Midbrain (tissue), 1 donor: ENCODE measurements at places on chromosomes 1 and 21.

GRCh38 chr1:22976127-22976460 lies 3.4 kb upstream of the LACTBL1 start:
- no peak for DNase-seq

DNA sequence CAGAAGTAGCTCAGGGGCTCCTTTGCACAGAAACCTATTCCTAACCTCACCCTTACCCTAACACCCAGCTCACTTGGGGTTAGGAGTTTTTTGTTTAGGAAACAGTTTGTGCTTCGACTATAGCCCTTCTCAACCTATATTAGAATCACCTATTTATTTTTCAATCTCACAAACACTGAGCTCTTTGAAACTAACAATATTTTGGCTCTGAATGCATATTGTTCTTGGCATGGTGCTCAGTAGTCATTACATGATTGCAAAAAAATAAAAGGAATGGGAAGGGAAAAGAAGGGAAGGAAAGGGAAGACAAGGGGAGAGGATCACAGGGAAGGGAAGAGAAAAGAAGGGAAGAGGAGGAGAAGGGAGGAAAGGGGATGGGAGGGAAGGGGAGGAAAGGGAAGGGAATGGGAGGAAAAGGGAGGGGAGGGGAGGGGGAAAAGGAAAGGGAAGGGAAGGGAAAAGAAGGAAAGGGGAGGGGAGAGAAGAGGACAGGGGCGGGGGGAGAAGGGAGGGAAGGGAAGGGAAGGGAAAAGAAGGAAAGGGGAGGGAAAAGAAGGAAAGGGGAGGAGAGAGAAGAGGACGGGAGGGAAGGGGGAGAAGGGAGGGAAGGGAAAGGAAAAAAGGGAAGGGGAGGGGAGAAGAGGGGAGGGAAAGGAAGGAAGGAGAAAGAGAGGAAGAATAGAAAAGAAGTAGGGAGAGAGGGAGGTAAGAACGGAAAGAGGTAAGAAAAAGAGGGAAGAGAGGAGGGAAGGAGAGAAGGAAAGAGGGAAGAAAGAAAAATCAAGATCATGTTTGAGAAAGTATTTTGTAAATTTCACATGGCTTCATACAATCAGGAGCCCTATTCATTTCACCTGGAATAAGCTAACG lies 484.1 kb upstream of the NFIA start:
- DNase-seq = no peak

DNA sequence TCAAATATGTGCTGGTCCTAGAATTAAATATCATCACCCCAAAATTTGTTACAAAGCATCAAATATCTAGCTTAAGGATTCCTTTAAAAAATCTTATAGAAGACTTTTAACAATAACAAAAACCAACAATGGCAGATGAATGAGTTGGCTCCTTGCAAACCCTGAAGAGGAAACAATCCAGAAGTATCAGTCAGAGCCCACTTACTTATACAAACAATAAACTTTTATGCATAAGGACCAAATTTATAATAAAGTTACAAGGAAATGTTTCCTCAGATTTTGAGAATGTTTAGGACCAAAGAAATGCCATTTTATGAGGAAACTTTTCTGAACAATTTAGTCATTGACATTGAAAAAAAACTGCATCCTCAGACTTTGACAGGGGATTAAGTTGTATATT lies 52.7 kb downstream of the LPAR3 start:
- DNase-seq = no peak

- no peak for DNase-seq
Observed at GRCh38 chr1:33132549-33132948, 49.3 kb downstream of the TRIM62 start.

DNA sequence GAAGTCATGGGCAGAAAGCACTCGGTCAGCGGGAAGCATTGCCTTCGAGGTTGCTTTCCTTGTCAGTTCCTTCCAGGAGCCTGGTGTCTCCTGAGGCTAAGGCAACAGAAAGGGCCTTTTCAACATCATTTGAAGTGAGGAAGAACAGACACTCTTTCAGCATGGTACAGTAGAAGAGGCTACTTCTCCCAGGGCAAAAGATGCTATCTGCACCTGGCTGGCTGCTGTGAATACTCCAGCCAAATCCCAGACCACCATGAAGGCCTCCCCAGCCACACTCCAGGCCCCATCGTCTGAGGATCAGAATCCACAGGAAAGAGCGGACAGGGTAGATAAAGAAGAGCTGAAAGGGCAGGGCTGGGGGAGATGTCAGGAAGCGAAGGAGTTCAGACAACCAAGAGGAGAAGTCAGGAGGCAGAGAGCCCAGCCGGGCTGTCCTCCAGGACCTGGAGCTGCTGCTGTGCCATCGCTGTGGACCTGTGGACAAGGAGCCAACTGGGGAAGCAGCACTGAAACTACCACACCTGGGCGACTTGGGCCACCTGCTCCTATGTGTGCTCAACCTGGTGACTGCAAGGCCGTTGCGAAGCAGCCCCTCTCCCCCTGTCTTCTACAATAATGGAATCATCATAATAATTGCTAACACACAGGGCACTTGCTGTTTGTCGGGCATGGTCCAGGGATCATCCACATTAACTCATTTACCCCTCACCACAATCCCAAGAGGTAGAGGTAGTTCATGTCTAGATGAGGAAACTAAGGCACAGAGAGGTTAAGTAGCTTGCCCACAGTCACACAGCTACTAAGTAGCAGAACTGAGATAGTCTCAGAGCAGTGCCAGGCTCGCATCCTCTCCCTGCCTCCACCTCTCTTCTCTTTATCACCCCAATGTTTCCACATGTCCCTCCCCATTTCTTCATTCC lies 88.0 kb upstream of the ZBTB40 start:
- no peak for DNase-seq

DNA sequence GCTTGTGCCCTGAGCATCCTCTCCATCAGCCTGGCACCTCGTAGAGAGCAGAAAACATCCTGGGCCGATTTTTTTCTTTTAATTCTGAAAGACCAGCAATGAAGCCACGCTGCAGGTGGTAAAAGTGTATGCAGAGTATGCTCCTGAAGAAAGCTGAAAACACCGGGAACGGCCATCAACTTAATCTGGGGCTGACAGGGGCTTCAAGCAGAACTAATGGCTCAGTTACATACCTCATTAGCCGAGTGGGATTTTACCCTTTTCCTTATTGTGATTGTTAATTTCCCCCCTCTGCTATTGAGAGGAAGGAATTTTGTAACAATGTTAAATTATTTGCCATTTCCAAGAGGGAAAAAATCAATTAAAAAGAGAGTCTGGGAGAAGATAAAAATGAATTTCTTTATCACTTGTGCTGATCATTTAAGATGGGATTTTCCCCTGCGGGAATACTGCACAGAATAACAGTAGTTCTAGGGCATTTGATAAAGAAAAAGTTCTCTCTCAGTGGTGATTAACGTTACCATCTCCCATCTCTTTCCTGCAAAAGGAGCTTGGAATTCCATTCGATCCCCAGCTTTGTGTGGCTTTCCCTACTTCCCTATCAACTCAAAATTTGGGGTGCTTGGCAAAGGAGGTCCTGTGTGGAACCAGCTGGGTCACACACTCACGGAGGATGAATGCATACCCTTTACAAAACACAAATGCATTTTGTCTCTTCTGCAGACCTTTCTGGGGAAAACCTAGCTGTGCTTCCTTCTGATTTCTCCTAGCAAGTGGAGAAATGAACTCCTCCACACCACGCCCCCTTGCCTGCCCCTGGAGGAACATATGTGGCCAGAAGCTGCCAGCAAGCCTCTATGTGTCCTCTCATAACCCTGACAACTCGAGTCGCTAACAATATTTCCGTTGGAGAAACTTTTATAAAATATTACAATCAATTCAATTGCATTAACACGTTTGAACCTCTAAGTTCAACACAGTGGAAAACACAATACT lies 70.9 kb downstream of the RRAGC start:
- DNase-seq = no peak

- no peak for DNase-seq
Observed at GRCh38 chr1:211507365-211507764, 15.4 kb upstream of the RD3 start.

DNA sequence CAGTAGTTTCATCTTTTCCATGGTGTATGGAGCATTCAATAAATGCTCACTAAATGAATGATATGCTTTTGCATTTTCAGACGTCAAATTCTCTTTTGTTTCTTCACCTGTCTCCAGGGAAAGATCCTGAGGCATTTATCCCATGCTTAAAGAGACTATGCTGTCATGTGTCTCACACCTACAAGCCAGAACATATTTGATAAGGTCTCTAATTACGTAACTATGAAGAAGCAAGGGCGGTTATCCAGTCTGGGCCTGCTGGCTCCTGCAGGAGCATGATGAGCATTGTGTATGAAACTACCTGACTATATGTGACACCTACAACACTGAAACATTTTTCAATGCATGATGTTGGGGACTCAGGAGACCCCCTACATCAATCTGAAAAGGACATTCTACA lies 51.8 kb downstream of the FBXO42 start:
- no peak for DNase-seq

- DNase-seq = no peak
Observed at GRCh38 chr21:43816611-43817071, 27.3 kb downstream of the RRP1 start.

DNA sequence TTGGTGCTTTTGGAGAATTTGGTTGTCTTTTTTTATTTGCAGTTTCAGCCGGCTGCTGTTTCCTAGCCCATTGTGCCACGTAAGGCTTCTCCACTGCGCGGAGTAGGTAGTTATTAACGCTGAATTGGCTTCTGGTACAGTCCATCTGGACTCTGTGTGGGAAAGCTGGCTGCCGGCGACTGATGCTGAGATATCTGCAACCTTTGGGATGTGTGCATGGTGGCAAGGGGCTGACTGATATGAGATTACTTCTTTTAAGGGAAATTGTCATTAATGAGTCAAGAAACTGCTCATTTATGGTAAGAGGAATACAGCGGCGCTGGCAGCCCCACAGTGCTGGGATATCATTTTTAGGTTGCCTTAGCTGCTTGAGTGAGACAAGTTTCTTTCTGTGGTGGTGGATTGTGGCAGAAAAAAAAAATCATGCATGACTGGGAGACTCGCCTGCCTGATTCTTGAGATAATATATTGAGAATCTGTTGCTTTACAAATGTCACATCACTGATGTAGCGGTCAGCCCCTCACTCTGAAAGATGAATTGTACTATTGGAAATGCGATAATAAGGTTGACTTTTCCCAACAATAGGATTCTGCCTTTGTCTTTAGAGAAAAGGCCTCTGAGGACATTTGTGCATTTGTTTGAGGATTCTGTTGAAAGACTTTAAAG lies 2.5 kb upstream of the ELAVL4 start:
- DNase-seq = no peak

- DNase-seq = no peak
Observed at GRCh38 chr1:165424454-165425216, 20.3 kb downstream of the RXRG start.

DNA sequence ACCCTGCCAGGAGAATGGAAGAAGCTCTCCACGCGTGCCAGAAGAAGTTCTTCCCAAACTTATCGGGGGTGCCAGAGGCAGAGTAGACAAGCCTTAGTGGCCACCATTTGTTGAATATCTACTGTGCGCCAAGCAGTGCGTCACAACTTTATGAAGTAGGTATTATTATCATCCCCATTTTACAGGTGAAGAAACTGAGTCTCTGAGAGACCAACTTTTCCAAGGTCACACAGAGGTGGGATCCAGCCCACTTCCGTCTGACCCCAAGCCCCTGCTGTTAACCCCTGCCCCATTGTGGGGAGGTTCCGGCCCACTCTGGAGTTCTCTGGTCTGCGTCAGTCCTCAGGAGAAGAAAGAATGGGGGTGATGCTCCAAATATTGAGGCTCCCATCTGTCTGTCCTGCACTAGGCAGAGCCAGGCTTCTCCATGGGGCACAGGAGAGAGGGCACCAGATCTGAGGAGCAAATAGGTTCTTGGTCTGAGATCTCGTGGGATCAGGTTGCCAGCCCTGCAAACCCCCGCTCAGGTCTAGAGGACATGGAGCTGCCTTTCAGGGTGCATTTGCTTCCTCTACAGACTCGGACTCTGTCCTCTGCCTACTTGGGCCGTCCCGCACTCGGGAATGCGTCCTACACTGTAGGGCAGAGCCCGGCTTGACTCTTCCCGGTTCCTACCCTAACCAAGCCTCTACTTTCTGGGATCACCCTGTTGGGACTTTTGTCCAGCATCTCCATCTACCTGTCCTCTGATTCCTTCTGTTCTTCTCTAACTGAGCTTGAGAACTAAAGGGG lies 2.1 kb downstream of the CDK18 start:
- no peak for DNase-seq
